ENCODE measurements at places on chromosomes 5 and 9. TPM values are rescaled to one million over a fixed set of nuclear protein-coding genes. Genes with fewer than 3 reads are reported as not detected.

DNA sequence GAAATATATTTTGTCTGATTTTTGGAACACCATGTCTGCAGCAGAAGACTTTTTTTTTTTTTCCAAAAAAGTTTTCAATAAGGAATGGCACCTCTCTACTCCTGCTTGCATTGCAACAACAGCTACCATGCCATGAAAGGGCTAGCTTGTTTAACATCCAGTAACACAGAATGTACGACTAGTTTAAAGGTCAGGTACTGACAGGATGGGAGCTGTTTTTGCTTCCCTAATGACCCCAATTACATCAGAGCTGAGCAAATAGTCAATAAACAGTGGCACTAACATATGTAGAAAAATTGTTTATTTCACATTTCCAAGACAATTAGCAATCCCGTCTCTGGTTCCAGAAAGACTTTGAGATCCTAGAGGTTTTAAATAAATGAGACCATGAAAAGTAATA, 693.8 kb downstream of the NR2F1-AS1 start:
- no peak for DNase-seq

- DNase-seq = no peak
These were observed 62.3 kb downstream of the GCNT1 start for GRCh38 chr9:76521244-76521681.

DNA sequence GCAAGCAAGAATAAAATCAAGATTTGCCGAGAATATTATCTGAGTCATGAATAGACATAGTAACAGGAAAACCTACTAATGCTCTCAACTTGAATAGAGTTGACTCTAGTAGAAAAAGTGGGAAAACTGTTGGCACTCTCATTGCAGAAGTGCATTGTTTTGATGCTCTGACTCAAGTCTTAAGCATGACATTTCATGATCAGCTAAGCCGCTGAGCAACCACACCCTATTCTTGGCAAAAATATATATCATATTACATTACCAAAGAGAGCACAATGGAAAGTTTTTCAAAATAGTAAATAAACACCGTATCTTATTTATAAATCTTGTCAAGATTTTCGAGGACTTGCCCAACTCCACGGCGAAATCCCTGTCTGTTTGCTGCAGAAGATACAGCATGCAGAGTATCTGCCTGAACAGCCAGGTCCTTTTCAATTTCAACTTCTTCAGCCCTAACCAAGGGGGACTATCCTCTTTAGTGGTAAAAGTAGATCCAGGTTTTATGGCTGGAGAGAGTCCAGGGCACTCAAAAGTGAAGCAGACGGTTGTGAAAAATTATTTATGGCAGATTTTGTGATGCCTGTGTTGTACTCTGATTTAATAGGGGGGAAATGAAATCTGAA, 13.9 kb upstream of the ADAMTSL1 start:
- DNase-seq = no peak

- DNase-seq = no peak
These were observed 517.2 kb downstream of the CAAP1 start for GRCh38 chr9:26375448-26375847.

- no peak for DNase-seq
These were observed 35.5 kb upstream of the GRHPR start for GRCh38 chr9:37386988-37387387.

GRCh38 chr5:91137647-91138046, 245.5 kb downstream of the ARRDC3 start:
- no peak for DNase-seq

- no peak for DNase-seq
These were observed 69.2 kb downstream of the ANXA2R start for GRCh38 chr5:42970636-42971559.

PTPA gene
- 23.3 TPM for total RNA-seq

DMRTA1 gene
- not detected for total RNA-seq

ZBTB6 gene
- total RNA-seq = 3.6 TPM

MZB1 gene
- 0.63 TPM for total RNA-seq
